ENCODE measurements at places on chromosomes 3 and 15. TPM values are rescaled to one million over a fixed set of nuclear protein-coding genes. Genes with fewer than 3 reads are reported as not detected.

The MON1A gene
- 9.1 TPM for total RNA-seq

DNA sequence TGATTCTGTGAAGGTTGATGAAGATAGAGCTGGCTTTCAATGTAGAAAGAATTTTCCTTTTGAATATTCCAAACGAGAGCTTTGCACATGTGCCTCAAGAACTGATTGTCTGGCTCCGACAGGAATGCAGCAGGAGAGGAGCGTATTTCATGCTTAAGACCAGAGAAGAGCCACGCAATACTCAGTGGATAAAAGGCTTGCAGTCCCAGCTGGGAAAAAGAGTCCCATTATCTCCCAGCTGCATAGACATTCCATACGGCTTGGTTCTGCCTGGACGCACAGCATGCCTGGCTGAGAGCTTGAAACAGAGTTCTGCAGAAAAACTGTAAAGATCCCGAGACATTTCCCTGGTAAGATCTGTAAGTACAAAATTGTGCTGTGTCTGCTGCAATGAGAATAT lies at the start of gene CNTN6:
TSS of gene CNTN6 (plus strand) at position 254 of the 400 bp plus-strand sequence. CDS start 54,985 bp downstream, outside the sequence.
- DNase-seq = no peak

GRCh38 chr15:57253082-57253481 lies 123.2 kb upstream of the CGNL1 start:
- no peak for DNase-seq

DNA sequence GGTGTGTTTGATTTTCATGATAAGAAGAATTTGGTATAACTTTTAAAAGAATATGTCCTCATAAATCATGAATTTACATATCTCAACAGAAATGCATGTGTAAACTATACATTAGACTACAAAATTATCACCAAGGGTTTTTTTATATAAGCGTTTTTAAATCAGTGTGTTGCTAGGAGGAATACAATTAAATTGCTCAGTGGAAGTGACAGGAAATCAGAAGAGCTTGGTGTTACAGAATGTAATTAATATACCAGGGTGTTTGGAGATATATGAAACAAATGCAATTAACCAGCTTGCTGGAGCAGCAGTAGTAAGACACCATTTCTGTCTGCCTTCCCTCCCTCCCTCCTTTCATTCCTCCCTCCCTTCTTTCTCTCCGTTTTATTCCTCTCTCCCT lies 2.4 kb downstream of the ROBO2 start:
- no peak for DNase-seq

DNA sequence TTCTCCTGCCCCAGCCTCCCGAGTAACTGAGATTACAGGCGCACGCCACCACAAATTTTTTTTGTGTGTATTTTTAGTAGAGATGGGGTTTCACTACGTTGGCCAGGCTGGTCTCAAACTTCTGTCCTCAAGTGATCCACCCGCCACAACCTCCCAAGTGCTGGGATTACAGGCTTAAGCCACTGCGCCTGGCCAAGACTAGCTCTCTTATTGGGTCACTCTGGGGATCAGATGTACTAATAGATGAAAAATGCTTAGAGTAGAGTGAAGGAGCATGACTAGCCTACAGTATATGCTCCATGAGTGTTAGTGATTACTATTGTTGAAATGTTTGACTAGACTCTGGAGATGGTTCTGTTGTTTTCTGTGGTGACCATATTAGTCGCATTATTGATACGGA lies 21.8 kb downstream of the RARB start:
- no peak for DNase-seq

- DNase-seq = no peak
Measured at GRCh38 chr3:44280631-44281030, 38.9 kb downstream of the TOPAZ1 start.

GRCh38 chr15:80587816-80588456 lies 107.2 kb upstream of the ABHD17C start:
- peak; percentile 67 for DNase-seq

- DNase-seq = no peak
Measured at GRCh38 chr15:80755885-80756284, 23.3 kb upstream of the CEMIP start.

GRCh38 chr3:176919836-176920765 lies 277.2 kb downstream of the TBL1XR1 start:
- DNase-seq = peak; percentile 93

All from bronchial epithelial cell (primary cell).